Activated CD4-positive, alpha-beta T cell treated with anti-CD3 and anti-CD28 coated beads for 4 hours (primary cell): ENCODE measurements at places on chromosomes 5 and 9.

DNA sequence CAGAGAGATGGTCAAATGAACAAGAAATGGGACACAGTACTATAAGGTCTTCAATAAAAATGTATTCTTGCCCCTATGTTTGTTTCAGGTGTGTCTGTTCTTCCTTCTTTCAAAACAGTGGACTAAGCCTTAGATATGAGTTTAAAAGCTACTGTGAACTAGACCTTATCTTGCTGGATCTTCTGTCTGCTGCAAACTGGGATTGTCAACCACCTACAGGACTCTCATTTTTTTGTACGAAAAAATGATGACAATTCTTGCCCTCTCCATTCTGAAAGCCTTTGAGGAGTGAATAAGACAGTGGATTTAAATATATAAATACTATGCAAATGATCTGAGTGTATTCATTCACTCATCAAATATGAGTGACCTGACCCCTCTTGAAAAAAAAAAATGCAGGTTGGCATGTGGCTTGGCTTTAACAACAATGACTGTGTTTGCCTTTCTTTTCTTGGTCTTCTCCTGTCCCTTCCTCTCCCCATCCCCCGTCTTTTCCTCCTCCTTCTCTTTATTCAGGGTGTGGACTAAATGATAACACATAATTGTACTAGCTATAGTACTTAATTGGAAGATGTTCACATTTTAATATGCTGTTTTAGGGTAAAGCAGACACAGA lies 235.5 kb upstream of the TRIM32 start:
- DNase-seq: no peak

DNA sequence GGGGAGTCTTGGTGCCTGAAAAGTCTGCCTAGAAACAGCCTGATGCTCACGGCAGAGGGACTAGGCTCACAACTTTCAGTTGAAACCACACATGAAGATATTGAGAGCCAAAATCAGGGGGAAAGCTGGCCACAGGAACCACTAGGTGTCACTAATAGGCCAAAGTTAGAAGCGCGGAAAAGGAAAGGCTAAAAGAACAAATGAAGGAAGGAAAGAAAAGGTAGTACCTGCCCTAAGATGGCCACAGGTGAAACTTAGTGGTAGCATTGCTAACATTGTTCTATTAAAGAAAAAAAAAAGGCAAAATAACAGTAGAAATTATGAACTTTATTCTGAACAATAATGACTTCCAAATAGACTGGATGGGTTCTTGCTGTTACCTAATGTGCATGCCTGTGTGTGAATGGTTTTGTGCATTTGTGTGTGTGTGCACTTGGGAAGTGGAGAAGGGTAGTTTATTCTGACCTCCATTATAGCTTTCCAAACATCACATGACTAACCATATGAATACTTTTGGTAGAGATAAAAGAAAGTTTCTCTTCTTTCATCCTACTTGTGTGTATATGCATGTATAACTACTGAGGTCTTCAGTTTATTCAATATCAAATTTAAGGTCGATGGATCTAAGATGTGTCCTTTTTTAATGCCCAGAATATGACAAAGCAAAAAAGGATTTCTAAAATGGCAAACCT lies 2.1 kb upstream of the RFESD start:
- DNase-seq: peak; percentile 43

DNA sequence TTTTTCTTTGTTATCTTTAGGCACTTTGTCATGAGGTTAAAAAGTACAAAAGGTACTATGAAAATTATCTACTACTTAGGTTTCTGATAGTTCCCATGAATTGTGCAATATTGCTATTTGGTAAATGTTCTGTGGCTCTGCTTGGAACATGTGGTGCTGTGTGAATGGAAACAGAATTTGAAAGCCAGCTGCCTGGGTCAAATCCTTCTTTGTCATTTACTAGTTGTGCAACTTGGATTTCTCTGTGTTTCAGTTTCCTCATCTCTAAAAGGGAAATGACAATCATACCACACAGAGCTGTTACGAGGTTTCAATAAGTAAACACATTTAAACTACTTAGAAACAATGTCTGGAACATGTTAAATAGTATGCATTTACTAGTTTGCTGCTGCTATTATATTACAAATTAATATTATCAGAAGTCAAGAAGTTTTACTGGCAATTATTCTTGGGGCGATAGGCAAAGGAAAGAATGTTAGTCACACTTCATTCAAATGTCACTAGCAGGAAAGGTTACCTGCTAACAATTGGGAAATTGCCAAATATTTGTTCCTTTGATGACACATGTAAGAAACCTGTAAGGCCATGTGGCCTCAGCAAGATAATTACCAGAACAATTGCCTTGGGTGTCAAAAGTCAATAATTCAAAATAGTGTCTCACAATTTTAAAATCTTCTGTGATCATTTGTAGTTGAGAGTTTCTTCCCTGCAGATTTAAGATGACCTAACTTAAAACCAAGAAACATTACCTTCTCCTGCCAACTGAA lies 184.8 kb downstream of the KIAA0825 start:
- DNase-seq: no peak

DNA sequence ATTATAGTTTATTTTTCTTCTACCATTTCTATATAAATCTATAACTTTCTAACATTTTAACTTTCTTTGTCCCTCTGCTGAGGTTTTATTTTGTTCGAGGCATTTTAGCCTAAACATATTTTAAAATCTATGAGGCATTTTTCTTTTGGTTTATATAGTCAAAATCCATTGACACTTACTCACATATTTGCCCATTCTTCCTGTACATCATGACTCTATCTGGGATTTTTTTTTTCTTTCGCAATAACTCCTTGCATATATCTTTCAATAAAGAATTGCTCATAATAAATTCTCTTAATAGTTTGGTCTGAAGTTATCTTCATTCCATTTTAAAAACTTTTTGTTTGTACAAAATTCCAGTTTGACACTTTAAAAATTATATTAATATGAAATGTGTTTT lies 632.3 kb downstream of the TLE4 start:
- DNase-seq: no peak

- no peak for DNase-seq
Measured at GRCh38 chr5:10467281-10468198, 25.9 kb downstream of the ROPN1L start.

DNA sequence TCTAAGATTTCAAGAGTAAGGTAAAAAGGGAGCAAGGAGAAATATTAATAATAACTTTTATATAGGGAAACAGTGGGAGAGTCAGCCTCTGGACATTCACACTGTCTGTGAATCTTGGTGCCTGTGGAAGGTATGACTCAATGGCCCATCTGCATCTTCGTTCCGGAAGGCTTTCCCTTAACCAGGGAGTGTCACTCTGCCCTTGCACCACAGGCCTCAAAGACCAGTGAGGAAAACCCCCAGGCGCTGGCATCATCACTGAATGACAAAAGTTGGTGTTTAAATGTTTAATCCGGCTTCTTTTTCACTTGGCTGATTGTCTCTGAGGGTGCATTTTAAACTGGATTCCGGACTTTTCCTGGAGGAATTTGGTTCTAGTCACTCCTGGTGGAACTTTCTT lies 522.4 kb upstream of the TLE4 start:
- no peak for DNase-seq

DNA sequence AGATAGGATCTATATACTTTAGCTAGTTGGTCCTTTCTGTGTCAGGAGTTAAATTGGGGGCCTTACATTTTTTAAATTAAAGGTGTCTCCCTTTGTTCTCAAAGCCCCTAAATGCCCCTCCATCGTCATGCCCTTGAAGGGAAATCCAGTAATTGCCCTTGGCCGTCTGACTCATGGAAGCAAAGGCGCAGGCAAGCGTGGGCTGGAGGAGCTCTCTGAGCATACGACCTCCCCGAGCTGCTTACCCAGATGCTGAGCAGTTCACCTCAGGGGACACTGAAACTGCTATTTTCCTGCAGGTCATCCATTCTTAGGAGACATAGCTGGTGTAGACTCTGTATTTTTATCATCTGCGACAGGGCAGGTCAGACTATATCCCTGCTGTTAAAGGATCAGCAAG lies 23.0 kb downstream of the PCSK1 start:
- no peak for DNase-seq

GRCh38 chr9:115050002-115050490 lies 67.9 kb downstream of the TNC start:
- no peak for DNase-seq

DNA sequence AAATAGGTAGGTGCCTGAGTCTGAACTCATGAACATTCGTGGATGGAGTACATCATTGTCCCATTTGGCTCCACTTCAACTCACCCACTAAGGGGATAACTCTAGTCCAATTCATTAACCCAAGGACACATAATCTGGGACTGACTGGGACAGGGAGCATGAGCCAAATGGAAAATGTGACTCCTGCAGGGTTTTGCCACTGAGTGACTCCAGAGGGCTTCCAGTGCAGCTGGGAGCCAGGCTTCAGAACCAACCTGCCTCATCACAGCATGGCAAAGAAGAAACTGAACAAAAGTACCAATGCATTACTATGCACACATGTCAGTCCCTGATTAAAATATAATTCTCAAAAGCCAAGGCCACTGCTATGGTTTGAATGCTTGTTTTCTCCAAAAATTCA lies 159.7 kb upstream of the SNX2 start:
- no peak for DNase-seq

DNA sequence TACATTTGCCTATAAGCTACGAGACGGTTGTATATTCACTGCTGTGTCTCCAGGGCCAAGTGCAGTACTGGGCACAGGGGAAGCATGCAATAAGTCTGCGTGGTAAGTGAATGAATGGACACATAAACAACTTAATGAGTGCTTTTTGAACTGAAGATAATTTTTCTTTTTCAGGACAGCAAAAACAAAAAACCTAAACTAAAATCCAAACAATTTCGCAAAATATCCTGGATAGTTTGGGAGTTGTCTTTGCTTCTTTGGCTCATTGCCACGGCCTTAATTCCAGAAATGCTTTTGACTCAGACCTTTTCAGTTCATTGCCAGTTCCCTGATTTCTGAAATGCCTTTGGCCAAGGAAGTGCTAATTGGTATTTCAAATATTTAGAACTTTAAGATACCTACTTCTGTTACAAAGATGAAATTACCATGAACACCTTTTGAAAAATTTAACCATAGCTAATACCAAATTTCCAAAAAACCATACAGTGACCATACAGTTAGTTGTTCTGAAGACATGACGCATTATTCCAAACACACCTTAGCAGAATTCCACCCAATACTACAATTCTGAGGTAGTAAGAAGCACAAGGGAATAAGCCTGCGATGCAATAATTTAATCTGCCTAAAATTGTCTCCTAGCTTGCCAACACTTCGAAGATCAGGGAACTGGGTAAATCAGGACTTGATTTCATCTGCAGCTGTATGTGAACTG lies 42.8 kb downstream of the TEK start:
- DNase-seq: no peak

DNA sequence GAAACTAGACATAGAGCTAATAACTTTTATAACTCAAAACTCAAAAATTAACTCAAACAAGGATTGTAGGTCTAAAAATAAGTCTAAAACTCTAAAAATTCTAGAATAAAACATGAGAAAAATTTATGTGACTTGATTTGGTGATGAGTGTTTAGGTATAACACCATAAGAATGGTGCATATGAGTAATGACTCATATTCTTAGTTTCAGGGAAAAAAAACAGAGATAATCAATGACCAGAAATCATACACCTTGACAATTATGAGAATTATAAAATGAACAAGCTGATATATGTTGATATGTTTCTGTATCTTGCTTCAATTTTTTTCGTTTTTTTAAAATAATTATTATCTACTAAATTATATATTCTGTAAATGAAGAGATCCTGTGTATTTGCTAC lies 541.2 kb downstream of the PTPRD start:
- no peak for DNase-seq

- DNase-seq: no peak
Measured at GRCh38 chr5:64229163-64229774, 63.6 kb downstream of the RNF180 start.

GRCh38 chr9:121857928-121858327 lies 206.5 kb downstream of the DAB2IP start:
- DNase-seq: no peak

GRCh38 chr5:156328161-156328560 lies 1.2 kb downstream of the SGCD start:
- DNase-seq: no peak

GRCh38 chr5:83718936-83719495 lies 1.6 kb downstream of the HAPLN1 start:
- DNase-seq: no peak

DNA sequence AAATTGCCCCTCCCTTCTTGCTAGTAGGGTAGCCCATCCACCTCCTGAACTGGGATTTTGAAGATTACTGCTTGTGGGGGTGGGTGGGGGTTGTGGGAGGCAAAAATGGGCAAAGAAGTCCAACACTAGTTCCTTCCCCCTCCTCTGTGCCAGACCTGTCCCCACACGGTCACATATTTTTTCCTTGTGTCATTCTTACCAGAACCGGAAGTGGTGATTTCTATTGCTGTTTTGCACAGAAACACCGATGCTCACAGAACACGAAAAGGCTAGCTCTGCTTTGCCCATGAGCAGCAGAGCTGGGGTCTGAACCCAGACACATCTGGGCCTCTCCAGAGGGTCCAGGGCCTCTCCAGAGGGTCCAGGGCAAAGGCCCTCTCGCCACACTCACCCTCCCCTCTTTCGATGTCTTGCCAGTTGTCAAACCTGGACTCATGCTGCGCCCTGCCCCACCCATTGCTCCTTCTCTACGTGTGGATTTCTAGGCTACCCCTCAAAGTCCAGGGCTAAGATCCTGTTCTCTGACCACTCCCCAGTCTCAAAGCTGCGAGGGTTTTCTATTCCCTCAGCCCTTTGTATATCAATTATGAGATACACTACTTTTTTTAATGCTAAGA lies 264.4 kb upstream of the MSX2 start:
- DNase-seq: no peak

DNA sequence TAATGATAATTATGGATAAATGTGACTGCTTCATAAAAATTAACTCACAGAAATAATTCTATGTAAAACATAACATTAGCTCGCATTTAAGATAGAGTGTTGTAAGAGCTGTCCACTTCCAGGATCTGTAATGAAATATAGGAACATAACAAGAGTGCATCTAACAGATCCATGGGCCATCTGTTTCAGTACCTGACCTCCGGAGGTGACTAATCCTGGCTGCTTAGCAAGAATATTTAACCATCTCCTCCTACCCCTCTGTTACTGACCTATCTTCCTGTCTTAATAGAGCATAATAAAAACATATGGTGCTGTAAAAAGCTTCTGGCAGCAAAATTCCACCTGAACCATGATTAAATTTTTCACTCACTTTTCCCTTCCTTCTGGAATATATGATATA lies 7.1 kb downstream of the PLCXD3 start:
- DNase-seq: no peak

GRCh38 chr9:33081128-33081851 lies 4.8 kb upstream of the SMU1 start:
- peak; percentile 60 for DNase-seq

DNA sequence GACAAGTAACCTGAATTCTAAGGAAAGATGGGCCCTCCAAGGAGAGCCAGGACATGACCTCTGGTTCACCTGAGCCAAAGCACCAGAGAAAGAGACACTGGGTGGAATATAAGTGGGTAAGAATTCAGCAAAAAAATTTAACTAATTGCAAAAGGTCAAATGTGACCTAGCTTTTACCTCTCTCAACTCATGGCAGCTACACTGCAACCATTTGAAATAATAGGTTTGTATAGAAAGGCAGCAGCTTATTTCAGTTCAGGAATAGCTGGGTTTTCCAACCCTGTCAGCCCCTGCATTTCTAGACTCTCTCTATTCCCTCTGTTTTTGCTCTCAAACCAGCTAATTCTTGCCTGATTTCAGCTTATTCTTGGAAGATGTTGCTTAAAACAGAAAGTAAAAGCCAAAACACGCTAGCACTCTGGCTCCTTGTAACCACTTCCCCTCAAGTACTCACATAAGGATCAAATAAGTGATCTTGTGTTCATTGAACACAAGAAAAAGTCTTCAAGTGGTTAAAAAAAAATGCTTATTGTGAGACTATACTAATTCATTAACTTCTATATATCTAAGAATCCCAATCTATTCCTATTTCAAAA lies 101.1 kb upstream of the NR4A3 start:
- no peak for DNase-seq
